ENCODE measurements at places on chromosomes 6 and 20.

DNA sequence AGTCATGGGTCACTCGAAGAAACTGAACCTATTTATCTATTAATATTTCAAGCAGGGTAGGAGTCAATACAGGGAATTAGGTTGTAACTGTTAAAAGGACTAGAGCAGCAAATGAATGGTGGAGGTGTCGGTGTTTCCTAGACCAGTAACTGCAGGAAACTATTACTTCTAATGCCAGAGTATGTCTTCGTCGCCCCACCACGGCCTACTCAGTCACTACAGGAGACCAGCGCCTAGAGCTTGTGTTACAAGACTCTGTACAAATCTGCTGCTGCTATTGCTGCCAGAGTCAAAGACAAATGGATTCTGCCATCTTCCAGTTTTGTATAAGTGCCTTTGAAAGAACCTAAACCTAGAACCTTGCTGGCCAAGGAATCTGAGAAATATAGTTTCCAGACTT lies 343.9 kb downstream of the SOX4 start:
- DNase-seq = no peak

- DNase-seq = no peak
Observed at GRCh38 chr6:162090734-162091133, 636.8 kb downstream of the PRKN start.

DNA sequence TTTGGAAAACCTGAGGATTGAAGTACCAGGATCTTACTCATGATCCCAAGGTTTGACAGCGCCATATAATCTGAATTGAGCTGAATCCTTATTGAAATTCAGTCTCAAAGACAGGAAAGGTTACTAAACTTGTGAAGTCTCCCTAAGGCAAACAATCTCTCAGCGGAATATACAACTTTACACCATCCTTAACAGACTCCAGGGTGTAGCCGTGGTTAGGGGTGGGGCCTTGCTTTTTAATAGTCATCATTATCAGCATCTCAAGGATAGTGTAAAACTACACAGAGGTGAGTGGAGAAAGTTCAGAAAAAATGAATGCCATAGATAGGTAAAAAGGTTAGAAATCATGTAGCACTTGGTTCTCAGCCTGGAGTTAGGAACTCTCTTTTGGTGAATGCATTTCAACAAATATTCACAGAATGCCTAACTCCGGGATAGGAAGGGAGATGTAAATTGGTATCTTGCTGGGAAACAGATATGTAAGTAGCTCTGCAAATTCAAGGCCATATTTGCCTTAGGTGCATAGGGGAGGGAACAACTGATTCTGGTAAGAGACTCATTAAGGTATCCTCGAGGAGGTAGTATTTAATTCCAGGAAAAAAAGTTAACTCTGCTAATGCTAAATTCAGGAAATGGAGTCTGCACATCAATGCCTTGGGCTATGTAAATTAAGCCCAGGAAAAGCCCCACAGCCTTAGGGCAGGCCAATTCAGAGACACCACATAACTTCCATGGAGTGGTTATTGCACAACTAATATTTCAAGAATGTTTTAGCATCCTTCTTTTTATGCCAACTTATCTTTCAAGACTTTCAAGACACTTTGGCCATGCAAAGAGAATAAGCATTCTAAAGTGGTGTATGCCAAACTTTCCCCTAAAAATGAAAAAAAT lies 61.6 kb downstream of the SNAP25 start:
- no peak for DNase-seq

DNA sequence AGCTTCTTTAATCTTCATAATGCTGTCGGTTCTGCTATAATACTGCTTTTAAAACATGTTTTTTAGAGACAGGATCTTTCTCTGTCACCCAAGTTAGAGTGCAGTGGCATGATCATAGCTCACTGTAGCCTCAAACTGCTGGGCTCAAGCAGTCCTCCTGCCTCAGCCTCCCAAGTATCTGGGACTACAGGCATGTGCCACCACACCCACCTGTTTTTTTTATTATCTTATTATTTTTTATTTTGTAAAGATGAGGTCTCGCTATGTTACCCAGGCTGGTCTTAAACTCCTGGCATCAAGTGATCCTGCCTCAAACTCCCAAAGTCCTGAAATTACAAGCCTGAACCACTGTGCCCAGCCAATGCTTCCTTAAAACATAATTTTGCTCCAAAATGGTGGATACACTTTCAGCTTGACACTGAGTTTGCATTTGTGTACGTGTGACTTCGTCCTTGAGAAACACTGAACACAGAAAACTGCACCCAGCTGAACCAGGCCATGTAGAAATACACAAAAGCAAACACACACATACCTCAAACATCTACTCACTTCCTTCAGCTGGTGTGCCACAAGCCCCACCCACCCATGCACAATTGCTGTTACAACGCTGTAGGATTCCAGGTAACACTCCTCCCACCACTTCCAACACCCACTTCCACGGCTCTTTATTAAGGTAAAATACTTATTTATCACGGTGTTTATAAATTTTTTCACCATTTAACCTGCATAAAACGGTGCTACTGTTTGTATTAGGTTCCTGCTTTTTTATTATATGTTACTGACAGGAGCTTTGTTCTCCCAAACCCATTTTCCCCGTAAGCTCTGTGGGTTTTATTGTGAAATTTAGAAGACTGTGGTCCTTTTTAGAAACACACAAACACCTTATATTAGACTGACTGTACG lies 109.1 kb downstream of the TSHZ2 start:
- DNase-seq = no peak

- DNase-seq = no peak
Observed at GRCh38 chr6:36160147-36160760, 29.9 kb downstream of the MAPK13 start.

DNA sequence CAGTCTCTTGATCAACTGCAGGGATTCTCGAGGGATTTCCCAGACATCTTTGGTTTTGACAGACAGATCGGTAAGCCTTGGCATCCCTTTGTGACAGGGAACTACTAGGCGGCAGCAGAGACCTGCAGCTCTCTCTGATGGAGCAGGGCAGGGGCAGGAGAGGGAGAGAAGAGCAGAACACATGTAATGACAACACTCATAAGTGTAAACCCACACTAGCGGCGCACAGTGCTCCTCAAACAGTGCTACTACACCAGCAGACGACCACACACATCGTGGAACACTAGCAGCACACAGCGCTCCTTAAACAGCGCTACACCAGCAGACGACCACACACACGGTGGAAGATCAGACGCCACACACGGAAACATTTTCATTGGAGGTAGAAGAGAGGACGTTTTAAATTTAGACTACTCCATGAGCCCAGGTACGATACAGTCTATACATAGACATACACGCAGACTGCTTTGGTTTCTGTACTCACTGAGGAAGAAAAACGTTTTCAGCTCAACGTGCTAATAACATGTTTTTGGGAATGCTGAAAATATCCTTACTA lies 94.5 kb upstream of the TRAF3IP2 start:
- no peak for DNase-seq

GRCh38 chr6:43729537-43729936 lies 40.5 kb upstream of the VEGFA start:
- no peak for DNase-seq

DNA sequence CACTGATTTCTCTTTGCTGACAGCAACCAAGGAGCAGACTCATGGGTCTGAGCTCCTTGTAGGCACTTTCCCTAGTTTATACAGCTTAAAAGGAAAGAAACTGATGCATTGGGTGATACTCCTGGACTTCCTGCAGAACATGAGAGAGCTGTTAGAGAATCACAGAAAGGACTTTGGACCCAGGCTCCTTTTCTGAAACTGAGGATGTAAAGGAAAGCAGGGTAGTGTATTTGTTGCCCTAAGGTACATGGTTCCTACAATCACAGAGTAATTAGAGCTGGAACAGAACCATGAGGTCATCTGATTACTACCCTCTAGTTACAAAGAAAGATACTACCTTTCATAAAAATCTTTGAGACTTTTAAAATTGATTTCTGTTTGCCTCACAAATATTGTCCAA lies 477.1 kb upstream of the SPTLC3 start:
- no peak for DNase-seq

All from NCI-H2171 (cell line).